ENCODE measurements at places on chromosomes 4 and X.

DNA sequence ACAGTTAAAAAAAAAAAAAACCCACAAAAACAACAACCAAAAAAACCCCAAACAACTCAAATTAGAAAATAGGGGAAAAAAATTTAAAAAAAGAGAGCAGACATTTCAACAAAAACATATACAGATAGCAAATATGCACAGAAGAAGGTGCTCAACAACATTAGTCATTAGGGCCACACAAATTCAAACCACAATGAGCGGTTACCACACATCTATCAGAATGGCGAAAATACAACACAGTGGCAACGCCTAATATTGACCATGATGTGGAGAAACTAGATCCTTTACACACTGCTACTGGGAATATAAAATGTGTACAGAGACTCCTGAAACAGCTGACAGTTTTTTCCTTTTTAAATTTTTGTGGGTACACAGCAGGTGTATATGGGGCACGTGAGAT lies 19.4 kb downstream of the LYAR start:
- DNase-seq: no peak

DNA sequence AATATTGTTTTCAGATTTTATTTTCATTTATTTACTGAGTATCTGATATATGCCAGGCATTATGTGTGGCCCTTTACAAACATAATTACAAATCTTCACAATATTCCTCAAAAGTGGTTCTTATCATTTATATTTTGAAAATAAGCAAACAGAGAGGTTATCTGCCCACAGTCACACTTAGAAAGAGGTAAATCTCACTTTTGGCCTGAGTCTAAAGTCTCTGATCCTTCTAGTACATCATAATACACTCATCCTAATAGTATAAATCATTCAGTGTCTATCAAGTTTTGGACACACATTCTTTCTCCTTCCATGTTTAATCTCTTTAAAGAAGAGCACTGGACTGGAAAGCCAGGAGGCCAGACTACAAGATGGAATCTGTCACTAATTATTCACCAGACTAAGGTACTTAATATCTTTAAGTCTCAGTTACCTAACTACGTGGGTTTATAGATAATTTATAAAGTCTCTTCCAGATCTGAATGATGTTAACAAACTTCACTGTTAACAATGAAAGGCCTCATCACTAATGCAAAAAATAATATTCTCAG lies 281.3 kb downstream of the PPP3CA start:
- no peak for DNase-seq

GRCh38 chrX:33589316-33589715 lies 378.0 kb upstream of the DMD start:
- DNase-seq: no peak

GRCh38 chr4:123359449-123360315 lies 36.9 kb upstream of the SPRY1 start:
- no peak for DNase-seq

- DNase-seq: no peak
Observed at GRCh38 chr4:101960431-101960830, 169.9 kb downstream of the BANK1 start.

GRCh38 chr4:80360900-80361299 lies 25.4 kb downstream of the CFAP299 start:
- DNase-seq: no peak

- no peak for DNase-seq
Observed at GRCh38 chr4:57156242-57156990, 46.2 kb upstream of the IGFBP7 start.

GRCh38 chr4:148344941-148345340 lies 97.3 kb downstream of the NR3C2 start:
- DNase-seq: no peak

DNA sequence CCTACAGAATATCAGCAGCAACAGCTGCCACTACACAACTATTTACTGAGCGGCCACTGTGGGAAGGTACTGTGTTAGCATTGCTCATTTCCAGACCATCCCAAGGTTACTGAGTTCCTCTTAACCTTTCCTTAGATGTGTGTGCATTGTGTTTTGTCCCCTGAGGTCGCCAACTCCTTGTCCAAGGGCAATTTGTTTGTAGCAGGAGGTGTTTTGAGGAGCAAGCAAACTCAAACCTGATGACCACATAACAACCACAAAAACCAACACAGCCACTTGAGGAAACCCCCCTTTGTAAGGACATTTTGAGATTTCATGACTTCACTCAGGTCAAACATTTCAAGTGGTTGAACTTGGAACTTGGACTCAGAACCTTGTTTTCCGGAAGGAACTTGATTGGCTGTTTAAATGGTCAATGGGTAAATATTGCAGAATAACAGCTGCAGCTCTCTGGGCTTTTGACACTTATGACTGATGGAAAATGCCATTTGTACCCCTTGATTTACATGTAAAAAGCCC lies 122.3 kb downstream of the MID1IP1 start:
- DNase-seq: no peak

- no peak for DNase-seq
Observed at GRCh38 chr4:153467897-153468262, 1.7 kb downstream of the TMEM131L start.

- DNase-seq: no peak
Observed at GRCh38 chrX:119495734-119496726, 27.8 kb downstream of the SLC25A5 start.

- no peak for DNase-seq
Observed at GRCh38 chr4:135065366-135065765, 863.8 kb upstream of the PABPC4L start.

GRCh38 chr4:22410645-22411247 lies 105.1 kb downstream of the ADGRA3 start:
- no peak for DNase-seq

- no peak for DNase-seq
Observed at GRCh38 chr4:153792618-153793247, 3.9 kb upstream of the SFRP2 start.

DNA sequence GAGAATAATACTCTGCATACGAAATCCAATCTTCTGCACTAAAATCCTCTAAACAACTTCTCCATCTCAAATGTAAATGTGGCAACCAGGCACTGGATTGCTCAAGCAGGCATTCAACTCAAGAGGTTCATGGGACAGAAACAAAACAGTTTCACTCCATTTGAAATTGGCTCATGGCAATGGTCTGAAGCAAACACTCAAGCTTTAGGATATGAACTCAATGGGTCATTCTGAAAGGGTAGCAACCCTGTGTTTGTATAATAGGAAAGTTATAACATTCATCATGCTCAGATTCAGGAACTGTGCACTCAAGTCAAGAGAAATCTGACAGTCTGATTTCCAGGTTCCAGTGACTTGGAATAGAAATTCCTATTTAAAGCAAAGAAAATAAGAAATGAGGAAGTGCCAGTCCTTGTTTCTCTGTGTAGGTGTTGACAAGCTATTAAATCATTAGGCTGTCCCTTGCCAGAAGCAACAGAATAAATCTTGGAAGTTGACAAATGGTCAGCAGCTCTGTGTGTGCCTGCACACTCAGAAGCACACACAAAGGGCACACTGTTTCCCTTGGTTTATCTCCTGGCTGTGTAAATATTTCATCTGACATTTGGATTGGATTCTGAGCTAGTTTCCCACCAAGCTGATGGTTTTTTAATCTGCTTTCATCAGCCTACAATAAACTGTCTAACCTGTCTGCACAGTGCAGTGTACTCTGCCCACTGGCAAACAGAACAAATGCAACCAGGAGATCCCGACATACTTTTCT lies 75.9 kb upstream of the CITED1 start:
- no peak for DNase-seq

DNA sequence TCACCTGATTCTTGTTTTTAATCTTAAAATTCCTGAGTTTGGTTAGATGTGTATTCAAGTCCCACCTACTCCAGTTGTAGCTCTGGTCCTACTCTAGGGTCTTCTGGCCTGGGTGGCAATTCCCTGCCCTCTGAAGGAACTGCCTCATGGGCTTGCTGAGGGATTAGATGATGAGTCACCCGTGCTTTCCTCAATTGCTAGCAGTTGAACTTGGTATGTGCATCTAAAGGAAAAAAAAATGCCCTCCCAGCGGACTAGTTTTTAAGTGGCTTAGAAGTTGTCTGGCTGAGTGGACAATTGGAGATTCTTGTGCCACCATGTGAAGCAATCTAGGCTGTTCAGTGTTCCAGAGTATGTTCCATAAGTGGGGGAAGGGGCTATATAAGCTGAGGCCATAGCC lies 127.0 kb downstream of the CCNG2 start:
- DNase-seq: no peak

DNA sequence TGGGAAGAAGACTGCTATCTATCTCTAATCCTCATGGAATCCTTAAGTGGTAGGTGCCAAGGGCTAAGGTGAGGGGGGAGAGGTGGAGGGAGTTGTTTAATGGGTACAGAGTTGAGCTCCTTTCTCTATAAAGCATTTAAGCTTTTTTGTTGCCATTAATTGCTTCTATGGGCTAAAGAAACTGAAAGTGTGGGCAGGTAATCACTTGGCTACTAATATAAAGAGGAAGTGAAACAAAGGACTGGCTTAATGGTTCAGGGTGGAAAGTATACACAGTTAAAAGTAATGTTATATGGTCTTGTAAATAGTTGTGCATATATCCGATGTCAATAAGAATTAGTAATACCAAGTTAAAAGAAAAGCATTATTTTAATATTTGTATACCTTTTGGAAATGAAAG lies 83.9 kb downstream of the POLA1 start:
- DNase-seq: no peak

DNA sequence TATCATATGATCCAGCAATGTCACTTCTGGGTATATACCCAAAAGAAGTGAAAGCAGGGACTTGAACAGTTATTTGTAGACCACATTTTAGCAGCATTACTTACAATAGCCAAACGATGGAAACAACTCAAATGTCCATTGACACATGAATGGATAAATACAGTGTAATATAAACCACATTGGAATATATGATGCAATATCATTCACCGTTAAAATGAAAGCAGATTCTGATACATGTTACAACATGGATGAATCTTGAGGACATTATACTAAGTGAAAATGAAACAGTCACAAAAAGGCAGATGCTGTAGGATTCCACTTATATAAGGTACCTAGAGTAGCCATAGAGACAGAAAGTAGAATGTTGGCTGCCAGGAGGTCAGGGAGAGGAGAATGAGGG lies 130.5 kb upstream of the SMAD1 start:
- DNase-seq: no peak

GRCh38 chr4:81632581-81633299 lies 161.0 kb upstream of the RASGEF1B start:
- no peak for DNase-seq

GRCh38 chrX:57573754-57574153 lies 18.1 kb upstream of the ZXDB start:
- no peak for DNase-seq

DNA sequence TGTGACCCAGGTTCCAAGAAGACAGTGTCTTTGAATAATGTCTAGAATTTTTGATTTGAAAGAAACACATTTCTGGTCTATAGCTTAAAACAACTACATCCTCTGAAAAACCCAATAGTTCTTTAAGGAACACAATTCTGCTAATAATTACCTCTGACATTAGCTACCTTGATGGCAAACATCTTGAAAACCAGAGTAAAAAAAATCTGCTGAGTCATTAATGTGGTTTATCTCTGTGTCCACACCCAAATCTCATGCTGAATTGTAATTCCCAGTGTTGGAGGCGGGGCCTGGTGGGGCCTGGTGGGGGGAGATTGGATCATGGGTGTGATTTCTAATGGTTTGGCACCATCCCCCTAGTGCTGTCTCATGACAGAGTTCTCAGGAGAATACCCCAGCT lies 1233.8 kb downstream of the NLGN4X start:
- no peak for DNase-seq

DNA sequence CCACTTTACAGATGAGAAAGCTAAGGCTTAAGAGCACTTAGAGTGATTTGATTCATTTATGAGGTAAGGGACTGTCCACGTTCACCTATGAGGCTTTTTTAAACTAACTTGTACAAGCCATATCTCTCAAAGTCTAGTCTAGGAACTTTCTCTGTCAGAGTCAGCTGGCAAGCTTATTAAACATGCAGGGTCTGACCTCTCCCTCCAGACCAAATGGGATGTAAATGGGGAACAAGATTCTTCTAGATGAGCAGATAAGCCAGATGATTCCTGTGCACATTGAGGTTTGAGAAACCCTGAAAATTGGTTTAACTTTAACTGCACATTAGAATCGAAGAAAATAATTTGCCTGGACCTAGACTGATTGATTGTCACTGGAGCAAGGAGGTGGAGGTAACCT lies 160.0 kb upstream of the SPRY1 start:
- DNase-seq: no peak

DNA sequence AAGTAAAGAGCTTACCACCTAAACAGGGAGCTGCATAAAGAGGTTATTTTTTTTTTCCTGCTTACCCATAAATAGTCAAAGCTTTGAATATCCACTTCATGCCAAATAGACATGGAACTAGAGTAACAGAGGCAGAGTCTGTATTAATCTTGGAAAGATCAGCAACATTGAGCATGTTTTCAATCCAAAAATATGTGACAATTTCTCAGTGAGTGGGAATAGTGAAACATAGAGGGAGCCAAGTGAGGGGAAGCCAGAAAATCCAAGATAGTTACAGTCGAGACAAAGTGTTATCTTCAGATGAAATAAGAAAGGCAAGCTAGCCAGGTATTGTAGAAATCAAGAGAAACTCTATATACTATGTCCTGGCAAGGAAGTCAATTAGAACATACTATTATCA lies 122.3 kb upstream of the TACR3 start:
- DNase-seq: no peak

Measured in activated CD8-positive, alpha-beta memory T cell treated with anti-CD3 and anti-CD28 coated beads for 4 hours (primary cell).